ENCODE measurements at places on chromosomes 3 and 15.

- no peak for DNase-seq
Measured at GRCh38 chr3:178393824-178394223, 142.4 kb upstream of the KCNMB2 start.

DNA sequence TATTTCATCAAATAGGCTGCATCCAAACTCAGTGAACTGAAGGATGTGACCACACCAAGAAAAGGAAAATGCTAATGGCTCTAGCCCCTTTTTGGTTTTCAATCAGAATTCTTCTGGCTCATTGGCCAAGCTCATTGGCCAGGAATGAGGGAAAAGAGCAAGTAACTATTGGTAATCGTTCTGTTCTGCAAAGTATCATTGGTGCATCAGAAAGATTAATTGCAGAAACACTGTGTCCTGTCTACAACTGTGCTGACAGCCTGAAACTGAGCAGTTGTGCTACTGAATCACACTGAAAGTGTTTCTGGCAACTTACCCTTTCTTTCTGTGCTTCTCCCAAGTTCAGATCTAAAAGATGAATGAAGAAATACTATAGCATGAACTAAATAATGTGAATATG, 116.4 kb upstream of the ROBO2 start:
- no peak for DNase-seq

GRCh38 chr3:124451630-124452317, 278.5 kb upstream of the UMPS start:
- DNase-seq = no peak

GRCh38 chr3:108297647-108298046, 1.3 kb downstream of the HHLA2 start:
- no peak for DNase-seq

- no peak for DNase-seq
Measured at GRCh38 chr3:98901119-98901391, 440 bp downstream of the DCBLD2 start.

- no peak for DNase-seq
Measured at GRCh38 chr3:125148836-125149235, 63.7 kb downstream of the SLC12A8 start.

GRCh38 chr3:32239307-32240158, 1.1 kb downstream of the CMTM8 start:
- no peak for DNase-seq

GRCh38 chr3:14202874-14203520, 24.4 kb downstream of the LSM3 start:
- no peak for DNase-seq

DNA sequence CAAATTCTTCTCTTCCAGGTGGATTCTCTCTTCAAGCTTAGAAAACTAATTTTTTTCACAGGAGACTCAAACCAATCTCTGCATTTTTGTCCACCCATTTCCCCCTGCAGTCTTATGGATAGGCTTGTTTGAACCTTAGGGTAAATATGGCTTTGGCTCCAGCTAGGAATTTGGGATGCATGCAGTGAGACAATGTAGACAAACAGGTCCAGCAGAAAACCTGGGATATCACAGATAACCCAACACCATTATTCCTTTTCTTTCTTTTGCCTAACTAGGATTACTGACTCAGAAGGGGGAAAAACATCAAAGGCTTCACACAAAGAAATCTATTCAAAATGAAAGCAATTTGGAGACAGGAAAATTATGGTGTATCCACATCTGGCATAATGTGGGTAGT, 11.2 kb upstream of the SEMA5B start:
- DNase-seq = no peak

- DNase-seq = no peak
Measured at GRCh38 chr3:126397610-126398422, 3.1 kb downstream of the CFAP100 start.

DNA sequence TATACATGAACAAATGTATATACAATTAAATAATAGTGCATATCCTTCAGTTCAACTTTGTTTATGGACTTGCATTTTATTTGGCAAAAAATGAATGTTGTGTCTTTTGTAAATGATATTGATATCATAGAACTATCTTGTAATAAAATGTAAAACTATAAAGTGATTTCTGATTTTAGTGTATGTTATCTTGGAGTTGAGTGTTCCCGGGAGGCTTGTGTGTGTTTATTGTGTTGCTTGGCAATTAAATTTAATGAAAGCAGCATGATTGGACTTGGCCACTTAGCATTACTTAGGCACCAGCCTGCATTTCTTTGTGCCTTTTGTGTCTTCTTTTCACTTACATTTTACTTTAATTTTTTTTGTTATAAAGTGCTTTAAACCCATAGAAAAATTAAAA, 10.6 kb downstream of the ARHGEF26 start:
- no peak for DNase-seq

GRCh38 chr3:107985496-107985895, 105.3 kb downstream of the CD47 start:
- DNase-seq = no peak

DNA sequence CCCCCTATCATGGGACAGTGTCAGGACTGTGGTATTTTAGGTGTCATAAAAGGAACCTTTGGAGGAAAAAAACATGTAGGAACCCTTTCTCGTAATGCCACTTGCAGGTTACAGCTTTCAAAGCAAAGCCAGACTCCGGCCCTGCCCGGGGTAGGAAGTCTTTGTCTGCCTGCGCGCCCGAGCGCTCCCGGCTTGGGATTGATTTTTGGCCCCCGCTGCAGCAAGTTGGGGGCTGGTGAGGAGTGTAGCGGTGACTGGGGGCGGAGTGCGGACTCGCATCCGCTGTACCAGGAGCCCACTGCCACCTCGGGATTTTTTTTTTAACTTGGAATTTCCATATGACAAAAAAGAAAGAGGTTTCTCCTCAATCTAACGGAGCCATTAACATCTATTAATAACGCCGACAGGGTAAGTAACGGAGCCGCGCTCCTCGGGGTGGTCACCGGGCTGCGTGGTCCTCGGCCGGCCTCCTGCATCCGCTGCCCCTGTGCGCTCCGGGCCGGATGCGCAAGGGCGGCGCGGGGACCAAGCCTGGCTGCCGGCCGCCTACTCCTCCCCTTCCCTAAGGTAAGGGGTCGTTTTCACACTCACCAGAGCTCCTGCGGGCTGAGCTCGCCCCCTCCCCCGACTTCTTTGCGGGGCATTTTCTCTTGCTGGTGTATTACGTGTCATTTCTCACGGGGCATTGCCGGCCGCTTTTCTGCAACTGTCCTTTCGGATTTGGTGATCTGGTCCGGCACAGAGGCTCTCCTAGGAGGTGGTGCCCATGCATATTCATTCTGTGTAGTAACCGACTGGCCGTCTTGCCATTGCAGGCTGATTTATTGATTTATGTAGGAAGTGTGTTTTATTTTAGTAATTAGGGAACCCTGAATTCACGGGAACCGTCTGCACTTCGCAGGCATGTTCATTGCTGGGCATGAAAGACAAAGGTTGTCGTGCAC, 219.8 kb upstream of the TOPAZ1 start:
- DNase-seq = no peak

GRCh38 chr15:90423801-90424319, 35.8 kb downstream of the IQGAP1 start:
- no peak for DNase-seq

GRCh38 chr3:157127831-157128767, 31.8 kb downstream of the CCNL1 start:
- DNase-seq = peak; percentile 43

DNA sequence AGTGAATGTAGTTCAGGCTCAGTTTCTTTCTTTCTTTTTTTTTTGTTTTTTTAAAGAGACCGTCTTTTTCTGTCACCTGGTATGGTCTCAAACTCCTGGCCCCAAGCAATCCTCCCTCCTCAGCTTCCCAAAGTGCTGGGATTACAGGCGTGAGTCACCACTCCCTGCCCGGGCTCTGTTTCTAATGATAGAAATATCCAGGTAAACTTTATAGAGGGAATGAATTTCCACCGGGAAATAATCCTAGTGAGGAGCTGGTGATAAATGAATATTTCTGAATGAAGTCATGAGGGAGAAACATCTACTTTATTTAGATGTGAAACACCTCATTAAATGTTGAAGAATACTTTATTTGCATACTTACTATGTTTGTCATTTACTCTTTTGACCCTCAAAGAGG, 7.2 kb downstream of the RNF13 start:
- DNase-seq = no peak

- DNase-seq = no peak
Measured at GRCh38 chr3:73556520-73557372, 68.0 kb downstream of the PDZRN3 start.

GRCh38 chr3:3664935-3665334, 134.3 kb upstream of the LRRN1 start:
- no peak for DNase-seq

GRCh38 chr15:81337241-81337640, 13.3 kb upstream of the STARD5 start:
- DNase-seq = no peak

GRCh38 chr3:163561151-163561550, 1517.1 kb downstream of the SI start:
- no peak for DNase-seq

DNA sequence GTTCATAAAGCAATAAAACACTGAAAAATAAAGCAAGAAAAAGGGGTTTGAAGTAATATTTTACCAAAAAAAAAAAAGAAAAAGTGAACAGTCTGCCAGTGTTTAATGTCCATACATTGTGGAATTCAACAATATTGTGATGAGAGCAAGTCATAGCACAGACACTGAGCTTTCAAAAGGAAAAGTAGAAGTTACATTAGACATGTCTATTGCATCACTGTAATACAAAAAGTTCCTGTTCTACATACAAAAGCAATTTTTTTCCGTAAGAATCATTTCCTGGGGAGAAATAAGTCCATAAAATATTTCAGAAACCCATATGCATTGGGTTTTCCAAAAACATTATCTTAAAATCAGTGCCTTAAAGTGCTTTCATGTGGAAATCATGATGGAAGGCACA, 11.8 kb upstream of the HDC start:
- no peak for DNase-seq

- no peak for DNase-seq
Measured at GRCh38 chr3:144497452-144497851, 525.8 kb downstream of the DIPK2A start.

- no peak for DNase-seq
Measured at GRCh38 chr3:169694117-169694516, 30.6 kb upstream of the MECOM start.

DNA sequence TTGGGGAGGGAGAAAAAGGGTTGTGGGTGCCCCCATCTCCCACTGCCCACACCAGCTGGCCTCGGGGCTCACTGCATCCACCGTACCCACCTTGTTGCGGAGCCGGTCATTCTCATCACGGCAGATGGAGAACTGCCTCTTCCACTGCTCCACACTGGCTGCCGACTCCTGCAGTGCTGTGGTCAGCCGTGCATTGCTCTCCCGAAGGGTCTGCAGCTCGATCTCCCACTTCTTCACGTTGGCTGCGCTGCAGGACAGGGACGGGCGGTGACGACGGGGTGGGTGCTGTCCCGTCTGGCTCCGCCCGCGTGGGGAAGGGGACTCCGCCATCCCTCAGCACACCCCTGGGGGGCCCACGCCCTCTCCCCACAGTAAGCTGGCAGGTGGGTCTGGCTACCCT, 45.1 kb downstream of the WHAMM start:
- DNase-seq = no peak

DNA sequence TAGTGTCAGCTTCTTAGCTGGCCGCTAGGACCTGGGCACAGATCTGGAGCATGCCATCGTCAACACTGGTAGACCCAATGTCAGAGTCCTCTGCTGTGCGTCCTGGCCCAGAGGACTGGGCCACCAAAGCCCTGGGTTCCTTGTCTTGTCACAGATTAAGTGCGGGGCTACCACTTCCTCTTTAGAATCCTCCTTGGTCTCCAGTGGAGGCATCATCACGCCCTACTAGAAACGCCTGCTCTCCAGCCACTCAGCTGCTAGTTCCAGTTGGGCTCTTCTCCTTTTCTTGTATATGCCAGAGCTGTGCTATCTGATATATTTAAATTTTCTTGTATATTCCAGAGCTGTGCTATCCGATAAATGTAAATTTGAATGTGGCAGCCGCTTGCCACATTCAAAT, 11.2 kb downstream of the PPCDC start:
- DNase-seq = no peak

GRCh38 chr3:154729741-154730140, 299.8 kb upstream of the GPR149 start:
- no peak for DNase-seq

DNA sequence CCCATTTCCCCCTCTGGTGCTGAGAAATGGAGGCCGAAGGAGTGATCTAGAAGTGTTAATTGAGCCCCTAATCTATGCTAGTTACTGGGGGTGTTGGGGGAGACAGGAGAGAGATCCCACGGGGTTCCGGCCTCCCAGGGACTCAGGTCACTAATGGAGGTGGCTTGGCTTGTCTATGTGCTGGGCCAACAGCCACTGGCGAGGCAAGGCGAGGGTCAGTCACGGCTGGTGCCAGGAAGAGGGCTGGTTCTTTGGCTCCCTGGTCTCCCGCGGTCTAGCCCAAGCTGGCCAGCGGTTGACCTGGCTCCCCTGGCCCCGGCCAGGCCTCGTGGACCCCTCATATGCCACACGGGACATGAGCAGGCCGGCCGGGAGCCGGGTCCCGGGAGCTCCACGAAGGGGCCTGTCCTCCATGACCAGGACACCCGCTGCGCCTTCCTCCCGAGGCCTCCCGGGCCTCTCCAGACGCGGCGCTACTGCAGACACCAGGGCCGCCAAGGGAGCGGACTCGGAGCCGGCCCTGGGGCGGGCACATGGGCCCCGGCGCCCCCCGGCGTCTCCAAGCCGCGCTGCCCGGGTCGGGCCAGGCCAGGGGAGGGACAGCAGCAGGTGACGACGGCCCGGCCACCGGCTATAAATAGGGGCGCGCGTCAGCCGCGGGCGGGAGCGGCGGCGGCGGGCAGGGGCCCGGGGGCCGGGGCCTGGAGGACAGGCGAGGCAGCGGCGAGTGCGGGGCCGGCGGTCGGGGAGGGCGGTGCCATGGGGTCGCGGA, at the start of gene ALPK3:
Gene ALPK3 (plus strand): TSS at position 663 of the 772 bp plus-strand sequence. CDS start 97 bp downstream, at position 760.
- DNase-seq = no peak

GRCh38 chr3:98765721-98766120, 2.6 kb downstream of the ST3GAL6 start:
- DNase-seq = no peak

GRCh38 chr3:189394599-189395121, 222.9 kb downstream of the TPRG1 start:
- DNase-seq = no peak

- DNase-seq = no peak
Measured at GRCh38 chr3:153072856-153073255, 89.2 kb upstream of the RAP2B start.

GRCh38 chr3:159832024-159832423, 156.6 kb upstream of the IL12A start:
- DNase-seq = no peak

- no peak for DNase-seq
Measured at GRCh38 chr3:127733781-127734180, 61.0 kb downstream of the ABTB1 start.

DNA sequence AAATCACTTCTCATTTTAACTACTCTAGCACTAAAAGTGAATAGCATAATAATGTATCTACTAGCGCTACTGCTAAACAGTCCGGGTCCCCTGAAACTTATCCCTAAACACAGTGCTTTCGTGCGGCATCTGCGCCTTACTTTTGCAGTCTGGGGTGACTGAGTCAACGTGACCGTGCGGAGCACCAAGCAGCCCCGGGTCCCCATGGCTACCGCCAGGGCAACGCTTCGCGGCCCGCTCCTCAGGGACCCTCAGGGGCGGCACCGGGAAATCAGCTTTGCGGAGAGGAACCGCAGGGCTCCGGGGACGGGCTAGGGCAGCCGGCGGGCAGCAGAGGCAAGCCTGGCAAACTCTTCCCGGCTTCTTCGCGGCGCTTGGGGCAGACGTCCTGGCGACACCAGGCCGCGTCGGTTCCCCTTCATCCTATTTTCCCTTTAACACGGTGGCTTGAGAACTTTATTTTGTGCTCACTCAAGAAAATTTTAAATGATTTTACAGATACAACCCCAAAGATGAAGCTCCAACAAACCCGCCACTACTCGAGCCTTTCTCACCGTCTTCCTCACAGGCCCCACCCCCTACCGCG, 757 bp upstream of the DIPK2A start:
- peak; percentile 34 for DNase-seq
